NCI-H226 (cell line): ENCODE measurements at places on chromosomes 12 and 14.

GRCh38 chr14:61233436-61233956 is 47.6 kb downstream of the TMEM30B start:
- DNase-seq = no peak

- no peak for DNase-seq
Measured at GRCh38 chr14:33699300-33699983, 251.4 kb downstream of the EGLN3 start.

DNA sequence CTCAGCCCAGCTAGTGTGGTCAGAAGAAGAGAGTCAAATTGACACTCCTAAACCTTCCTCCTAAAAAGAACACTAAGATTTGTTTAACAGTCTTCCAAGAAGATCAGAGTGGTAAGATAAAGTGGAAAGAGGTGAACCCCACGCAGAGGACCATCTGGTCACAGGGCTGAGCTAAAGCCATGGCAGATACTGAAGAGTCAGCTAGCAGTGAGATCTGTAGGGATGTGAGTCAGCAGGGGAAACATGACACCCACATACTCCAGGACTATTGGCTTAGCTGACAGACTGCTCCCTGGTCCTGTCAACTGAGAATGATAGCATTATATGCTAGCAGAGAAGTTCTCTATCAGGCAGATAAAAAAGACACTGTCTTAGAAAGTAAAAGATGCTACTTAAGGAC is 269.4 kb upstream of the ALG10 start:
- DNase-seq = peak; percentile 48

DNA sequence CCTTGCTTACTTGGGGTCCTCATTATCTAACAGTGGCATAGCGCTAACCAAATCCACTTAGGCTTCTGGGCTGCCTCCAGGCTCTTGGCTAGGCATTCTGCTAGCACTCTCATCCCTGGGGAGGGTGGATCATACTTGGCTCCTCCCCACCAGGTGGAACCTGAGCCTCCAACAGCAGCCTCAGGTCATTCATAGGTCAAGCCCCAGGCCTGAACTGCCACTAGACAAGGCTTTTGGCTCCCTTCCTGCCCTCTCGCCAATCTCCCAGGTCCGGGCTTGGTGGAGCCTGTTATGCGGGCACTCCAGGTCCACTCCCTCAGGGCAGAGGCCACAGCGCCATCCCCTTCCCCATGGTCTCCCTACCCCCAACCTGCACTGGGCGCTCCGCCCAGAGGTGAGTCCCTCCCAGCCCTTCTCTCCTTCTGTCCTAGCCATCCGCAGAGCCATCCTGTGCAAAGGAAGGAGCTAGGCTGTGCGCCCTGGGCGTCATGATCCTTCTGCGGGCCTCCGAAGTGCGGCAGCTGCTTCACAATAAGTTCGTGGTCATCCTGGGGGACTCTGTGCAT is 154.9 kb upstream of the AMIGO2 start:
- DNase-seq = no peak

- no peak for DNase-seq
Measured at GRCh38 chr14:24313913-24314312, 2.6 kb downstream of the LTB4R start.

- no peak for DNase-seq
Measured at GRCh38 chr12:977156-977555, 13.9 kb upstream of the ERC1 start.

- DNase-seq = no peak
Measured at GRCh38 chr12:21614506-21614905, 9.9 kb upstream of the GYS2 start.

DNA sequence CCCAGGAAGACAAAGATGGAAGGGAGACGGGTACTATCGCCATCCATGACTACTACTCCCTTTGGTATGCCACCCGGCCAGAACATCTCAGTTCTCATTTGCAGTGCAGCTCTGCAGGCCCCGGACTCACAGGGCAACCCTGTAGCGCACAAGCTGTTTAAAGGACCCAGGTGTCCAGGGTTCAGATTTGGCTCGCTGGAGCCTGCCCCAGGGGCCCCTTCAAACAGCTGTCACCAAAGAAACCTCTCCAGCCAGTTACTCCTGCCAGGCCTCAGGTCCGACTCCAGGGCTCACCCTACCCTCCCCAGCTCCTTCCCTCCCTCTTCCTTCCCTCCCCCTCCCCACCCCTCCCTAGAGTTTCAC is 5.5 kb upstream of the CHD4 start:
- DNase-seq = no peak

GRCh38 chr12:111386885-111387284 is 18.0 kb upstream of the PHETA1 start:
- no peak for DNase-seq

DNA sequence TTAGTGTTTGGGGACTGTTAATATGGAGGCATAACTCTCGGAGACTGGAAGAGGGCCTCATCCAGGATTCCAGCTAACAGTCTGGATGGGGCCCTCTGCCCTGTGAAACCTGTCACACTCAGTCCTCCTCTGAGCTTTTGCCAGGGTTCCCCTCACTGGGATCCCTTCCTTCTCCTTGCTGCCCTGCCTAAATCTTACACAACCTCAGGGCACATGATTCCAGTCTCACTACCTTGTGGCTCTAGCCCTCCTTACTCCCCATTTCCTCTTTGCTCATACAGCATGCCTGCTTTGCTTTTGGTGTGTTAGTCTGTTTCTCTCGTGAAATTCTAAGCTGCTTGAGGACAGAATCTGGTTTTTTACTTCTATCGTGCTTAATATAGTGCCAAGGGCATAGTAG is 942 bp upstream of the GSG1 start:
- DNase-seq = no peak

DNA sequence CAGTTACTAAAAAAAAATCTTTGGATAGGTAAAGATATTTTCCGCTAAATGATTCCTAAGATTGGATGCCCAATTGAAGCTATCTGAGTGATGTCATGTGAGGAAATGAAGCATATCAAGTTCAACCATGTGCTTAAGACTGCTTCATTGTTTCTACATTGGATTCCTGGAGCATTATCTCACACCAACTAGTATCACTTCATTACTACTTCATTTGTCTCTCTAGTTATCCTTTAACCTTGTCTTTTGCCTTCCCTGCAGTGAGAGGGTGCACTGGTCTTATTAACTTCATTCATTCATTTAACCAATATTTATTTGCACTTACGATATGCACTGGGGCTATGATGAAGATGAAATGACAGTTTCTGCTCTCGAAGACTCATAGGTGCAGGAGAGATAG is 198.1 kb downstream of the SLC38A4 start:
- peak; percentile 33 for DNase-seq

DNA sequence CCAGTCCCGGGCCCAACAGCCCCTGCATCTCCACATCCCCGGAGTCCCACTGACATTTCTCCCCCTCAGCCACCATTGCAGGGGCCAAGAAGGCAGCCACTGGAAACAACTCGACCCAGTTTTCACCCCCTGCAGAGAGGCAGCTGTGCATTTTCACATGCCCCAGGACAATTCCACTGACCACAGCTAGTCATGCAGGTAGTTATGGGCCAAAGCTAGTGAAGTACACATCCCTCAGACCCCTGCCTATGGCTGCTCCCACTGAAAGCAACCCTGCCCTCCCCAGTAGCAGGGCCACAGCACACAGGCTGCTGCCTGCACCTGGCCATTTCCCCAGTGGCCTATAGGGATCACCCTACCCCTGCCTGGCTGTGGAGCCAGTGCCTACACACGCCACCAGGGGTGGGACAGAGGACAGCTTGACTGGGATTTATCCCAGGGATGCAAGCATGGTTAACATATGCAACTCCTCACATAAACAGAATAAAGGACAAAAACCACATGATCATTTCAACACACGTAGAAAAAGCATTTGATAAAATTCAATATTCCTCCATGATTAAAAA is 154.0 kb downstream of the NDUFA12 start:
- no peak for DNase-seq

- no peak for DNase-seq
Measured at GRCh38 chr12:124032265-124032886, 59.4 kb downstream of the ZNF664 start.

DNA sequence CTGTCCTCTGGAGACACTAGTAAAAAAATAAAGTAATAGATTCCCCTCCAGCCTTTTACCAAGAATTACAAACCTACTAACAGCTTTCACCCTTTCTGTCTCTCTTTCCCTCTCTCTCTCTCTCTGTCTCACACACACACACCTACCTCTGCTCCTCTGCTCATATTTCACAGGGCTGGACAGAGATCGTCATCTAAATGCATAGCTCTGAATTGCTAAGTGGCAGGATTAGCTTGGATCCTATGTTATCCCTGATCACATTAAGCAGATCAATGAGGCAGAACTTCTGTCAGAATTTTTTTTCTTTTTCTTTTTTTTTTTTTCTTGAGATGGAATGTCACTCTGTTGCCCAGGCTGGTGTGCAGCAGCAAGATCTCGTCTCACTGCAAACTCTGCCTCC is 22.9 kb downstream of the VCPKMT start:
- no peak for DNase-seq

GRCh38 chr12:31603546-31604009 is 12.6 kb upstream of the DENND5B start:
- no peak for DNase-seq

GRCh38 chr14:22026527-22026926 is 352.9 kb upstream of the OR4E1 start:
- DNase-seq = no peak

DNA sequence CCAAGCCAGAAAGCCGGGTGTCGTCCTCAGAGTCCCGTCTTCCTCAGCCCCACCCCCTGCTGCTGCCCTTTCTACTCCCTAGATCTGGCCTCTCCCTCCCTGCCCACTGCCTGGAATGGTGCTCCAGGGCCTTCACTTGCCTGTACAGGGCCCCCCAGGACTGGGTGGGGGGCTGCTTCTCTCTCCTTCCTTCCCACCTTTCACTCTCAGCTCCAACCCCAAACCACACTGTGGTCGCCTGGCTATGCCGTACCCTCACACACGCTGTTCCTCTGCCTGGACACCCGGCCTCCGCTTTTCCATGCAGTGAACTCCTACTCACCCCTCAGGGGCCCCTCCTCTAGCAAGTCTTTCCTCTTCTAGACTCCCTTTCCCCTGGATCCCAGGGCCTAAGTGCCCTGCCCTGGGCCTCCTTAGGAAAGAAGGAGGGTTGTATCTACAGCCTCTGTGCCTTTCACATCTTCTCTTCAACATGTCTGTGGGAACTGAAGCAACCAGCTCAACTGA is 25.5 kb upstream of the DIO3 start:
- DNase-seq = no peak
